ENCODE measurements at places on chromosomes 5 and 9. TPM values are rescaled to one million over a fixed set of nuclear protein-coding genes. Genes with fewer than 3 reads are reported as not detected.
A peak's percentile ranks its signal among the peaks of the same experiment; 100 is the strongest.

DNA sequence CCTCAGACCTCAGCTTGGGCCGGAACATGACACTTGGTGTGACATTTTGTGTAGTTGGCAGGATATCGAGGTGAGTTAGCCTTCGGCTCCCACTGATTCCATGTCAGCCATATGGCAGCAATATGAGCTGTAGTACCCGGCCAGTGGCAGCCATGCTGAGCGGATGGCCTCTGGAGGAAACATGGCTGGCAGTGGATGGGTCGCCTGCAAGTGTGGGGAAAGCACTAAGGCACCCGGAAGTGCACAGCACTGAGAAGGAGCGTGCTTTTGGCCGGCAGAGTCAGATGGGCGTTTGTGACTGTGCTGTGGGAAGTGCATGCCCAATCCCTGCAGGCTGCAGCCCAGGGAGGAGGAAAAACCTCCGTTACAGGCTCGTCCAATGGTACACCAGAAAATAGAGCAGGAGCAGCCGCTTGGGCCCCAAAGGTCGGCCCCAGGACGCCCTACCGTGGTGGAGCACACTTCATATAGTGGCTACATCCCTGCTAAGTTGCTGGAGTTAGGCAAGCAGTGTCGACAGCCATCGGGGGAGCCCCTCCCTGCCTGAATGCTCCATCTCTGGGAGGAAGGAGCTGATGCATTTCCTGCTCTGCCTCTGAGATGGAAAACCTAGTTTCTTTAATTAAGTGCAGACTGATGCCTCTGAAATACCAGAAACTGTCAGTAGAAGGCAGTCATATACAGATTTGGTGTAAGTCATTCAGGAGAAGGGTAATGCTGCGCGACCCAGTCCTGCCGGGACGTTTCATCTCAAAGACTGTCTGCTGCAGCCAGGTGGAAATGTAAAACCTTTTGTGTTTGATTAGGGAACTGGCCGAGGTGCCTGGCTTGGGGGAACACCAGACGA is 2185.8 kb upstream of the ACO1 start:
- no peak for DNase-seq

The C5orf63 gene
- 12.9 TPM for polyA plus RNA-seq

The GTF3C4 gene
- 28.4 TPM for polyA plus RNA-seq

The NRG2 gene
- 1.3 TPM for polyA plus RNA-seq

- no peak for DNase-seq
Observed at GRCh38 chr9:121906074-121906870, 186.8 kb downstream of the TTLL11 start.

The NFIB gene
- 19.5 TPM for polyA plus RNA-seq

The C9 gene
- polyA plus RNA-seq: 0.35 TPM

DNA sequence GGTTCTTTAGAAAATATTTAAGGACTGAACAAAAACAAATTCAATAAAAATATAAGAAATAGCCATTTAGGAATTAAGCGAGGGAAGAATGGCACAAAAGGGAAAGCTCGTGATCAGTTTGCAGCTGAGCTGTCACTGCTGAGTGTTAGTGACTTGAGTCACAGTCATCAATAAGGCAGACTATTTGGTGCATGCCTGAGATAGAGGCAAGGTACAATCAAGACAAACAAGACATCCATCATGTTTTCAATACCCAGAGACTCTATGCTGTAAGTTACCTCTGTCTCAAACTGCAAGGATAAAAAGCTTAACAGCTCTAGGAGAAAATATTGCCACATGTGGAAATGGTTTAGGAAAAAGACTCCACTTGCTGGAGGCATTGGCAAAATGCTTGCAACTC is 426.4 kb upstream of the TYRP1 start:
- DNase-seq: no peak

DNA sequence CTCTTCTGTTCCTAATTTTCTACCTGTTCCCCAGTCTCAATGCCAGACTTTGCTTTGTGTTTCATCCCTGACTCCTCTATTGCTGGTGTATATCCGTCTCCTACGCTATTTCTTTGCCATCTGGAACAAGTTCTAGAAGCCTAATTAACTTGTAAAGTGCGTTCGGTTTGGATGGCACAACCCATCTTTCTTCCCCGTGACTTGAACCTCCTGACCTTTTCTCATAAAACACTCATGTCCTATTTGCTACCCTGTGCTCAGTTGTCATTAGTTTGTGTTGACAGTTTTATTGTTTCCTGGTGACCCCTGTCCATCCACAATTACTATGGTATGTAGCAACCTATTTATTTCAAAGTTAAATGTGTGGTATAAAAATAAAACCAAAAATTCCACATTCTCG is 323.5 kb downstream of the TLE4 start:
- DNase-seq: peak; percentile 24

- no peak for DNase-seq
Observed at GRCh38 chr5:88583471-88583870, 299.5 kb downstream of the MEF2C start.

DNA sequence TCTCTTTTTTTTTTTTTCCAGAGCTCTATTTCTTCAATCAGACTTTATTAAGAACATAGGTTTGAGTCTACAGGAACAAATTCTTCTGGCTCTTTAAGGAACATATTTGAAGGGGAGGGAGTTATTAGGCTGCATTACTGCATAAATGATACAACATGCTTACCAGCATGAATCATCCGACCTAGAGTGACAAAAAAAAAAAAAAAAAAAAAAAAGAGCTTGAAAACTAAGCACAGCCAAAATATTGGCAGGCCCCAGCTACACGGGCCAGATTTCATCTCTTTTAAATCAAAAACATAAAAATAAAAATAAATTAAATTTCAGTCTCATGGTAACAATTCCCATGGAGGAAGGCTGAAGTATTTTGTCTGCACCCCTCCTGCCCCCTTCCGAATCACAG is 26.3 kb downstream of the MSX2 start:
- no peak for DNase-seq

DNA sequence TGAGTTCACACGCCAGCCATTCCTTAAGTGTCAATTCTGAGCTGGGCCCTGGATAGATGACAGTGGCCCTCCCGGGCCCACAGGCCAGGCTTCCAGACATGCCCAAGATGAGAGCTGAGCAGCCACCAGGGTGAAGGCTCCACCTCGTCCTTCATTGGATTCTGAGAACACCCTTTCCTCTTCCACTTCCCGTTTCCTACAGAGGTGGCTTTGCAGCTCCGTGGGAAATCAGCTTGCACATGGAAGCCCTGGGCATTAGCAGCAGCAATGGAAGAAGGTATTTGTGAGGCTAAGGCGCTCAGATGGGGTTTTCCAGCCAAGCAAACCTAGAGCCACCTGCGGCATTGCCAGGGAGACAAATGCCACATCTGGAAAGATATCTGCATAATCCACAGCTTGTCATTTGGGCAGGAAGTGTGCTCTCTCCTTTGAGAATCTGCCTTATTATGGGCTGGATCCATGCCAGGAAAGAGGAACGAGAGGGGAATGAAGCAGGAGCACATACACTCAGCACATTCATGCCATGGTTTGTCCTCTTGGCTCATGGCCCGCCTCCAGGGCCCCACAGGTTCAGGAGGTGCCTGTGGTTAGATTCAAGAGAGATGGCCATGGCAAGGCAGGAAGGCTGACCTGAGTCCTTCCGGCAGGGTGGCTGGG is 34.1 kb downstream of the CFAP77 start:
- no peak for DNase-seq

DNA sequence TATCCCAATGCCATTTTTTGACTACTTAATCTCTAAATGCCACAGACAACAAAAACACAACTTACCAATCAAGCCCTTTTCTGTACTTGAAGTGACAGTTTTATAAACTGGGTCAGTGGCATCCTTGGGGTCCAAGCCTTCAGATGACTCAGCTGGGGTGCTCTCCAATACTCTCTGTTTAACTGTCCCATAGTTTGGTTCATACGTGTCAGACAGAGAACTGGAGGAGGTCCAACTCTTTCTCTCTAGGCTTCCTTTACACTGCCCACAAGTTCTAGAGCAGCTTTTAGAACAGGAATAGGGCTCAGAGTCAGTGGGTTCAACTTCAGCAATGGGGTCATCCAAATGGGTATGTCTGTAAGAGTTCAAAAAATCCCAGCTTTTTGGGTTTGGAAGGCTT is 166.9 kb downstream of the CDC42SE2 start:
- DNase-seq: no peak

The LURAP1L gene
- polyA plus RNA-seq: 22.5 TPM

The TRIM23 gene
- 21.0 TPM for polyA plus RNA-seq

The CSF1R gene
- polyA plus RNA-seq: 15.2 TPM
